ENCODE measurements at places on chromosomes 1 and 21.
A peak's percentile ranks its signal among the peaks of the same experiment; 100 is the strongest.

GRCh38 chr1:109542657-109543056 lies 3.0 kb downstream of the GPR61 start:
- no peak for DNase-seq

GRCh38 chr1:109241841-109242345 lies 7.4 kb upstream of the CELSR2 start:
- DNase-seq: peak; percentile 57

DNA sequence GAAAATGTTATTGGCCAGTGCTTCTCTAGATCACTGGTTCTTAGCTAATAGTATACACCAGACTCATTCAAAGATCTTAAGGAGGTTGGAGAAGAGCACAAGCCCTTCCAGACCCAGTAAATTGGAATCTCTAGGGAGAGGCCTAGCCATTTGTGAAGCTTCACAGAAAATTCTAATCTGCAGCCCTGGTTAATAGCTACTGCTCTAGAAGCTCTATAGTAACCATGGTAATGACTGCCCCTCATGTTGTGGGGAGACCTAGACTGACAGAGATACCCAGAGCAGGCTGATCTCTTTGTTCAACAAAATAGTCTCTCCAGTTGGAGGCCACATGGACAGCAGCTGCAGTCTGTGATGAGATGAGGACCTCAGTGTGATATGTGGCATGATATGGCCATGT lies 31.7 kb downstream of the ARID1A start:
- DNase-seq: peak; percentile 50

DNA sequence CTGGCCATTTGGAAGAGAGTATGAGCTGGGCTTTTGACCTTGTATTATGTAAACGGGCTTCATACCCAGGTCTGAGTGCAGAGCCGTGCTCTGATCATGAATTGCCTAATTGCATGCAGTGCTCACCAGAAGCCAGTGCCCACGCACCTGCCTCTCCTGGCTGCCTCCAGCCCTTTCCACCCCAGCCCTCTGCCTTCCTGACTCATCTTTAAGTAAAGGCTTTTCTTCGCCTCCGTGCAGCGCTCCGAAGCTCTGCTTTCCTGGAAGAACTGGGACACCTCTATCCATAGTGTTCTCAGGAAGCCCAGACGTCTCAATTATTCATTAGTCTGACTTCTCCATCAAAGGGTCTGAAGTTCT lies 413.7 kb downstream of the PTPRU start:
- no peak for DNase-seq

- no peak for DNase-seq
Observed at GRCh38 chr1:115495625-115496024, 146.1 kb upstream of the VANGL1 start.

- no peak for DNase-seq
Observed at GRCh38 chr1:17404034-17404684, 32.2 kb downstream of the PADI6 start.

DNA sequence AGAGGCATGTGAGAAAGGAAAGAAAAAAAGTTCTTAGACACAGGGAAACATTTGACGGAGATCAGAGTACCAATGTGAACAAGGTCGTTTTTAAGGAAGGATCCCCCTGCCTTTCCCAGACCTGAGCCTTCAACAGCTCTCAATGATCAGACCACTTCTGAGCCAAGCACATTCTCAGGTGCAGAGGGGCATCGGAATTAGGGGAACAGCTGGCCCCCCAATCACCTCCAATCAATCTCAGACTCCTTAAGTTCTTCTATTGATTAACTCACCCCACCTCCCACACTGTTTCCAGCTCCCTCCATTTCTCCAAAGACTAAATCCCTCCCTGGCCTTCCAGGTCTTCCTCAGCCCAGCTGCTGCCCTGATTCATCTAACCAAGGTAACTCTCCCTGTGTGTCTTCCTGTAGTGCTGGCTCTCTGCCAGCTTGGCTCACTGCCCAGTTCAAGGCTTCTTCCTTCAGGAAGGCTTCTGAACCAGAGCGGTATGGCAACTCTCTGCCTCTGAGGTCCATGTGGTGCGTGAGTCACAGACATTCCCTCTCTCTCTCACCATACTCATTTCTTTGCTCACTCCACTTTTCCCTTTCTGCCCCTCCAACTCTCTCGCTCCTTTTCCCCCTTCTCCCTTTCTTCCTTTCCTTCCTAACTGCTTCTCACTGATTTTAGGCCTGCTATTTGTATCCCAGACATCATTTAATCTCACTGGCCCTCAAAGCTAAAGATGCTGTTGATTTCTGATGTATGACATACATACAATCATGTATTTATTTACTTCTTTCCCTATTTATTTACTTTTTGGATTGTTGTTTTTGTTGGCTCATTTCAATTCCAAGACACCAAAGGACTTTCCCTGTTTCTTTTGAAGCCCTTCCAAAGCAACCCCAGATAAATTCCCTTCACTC lies 18.1 kb downstream of the CFAP45 start:
- peak; percentile 66 for DNase-seq

DNA sequence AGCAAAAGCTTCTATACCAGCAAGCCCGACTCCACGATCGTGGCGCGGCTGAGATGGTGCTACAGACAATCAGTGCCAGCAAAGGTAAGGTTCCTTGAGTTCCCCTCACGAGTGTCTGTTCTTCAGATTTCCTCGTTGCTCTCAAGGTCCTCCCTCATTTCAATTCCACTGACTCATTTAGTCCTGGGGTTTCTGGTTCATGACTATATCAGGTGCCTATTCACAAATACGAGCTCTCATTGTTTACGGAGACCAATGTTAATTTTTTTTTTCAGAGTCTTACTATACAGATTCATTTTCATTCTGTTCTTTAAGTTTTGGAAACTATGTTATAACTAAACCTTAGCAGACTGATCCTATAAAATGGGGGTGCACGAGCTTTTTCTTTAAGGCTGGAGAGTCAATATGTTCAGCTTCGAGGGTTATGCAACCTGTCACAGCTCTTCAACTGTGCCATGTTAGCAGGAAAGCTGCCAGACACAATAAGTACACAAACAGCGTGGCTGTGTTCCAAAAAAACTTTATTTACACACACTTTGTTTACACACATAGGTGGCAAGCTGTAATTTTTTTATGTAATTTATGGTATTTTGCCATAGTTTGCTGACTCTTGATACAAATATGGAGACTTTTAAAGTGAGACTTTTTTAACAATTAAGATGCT lies 134.3 kb downstream of the ZP4 start:
- DNase-seq: no peak

GRCh38 chr21:42618707-42619102 lies 34.7 kb upstream of the PDE9A start:
- DNase-seq: no peak

- DNase-seq: no peak
Observed at GRCh38 chr1:203158960-203159665, 16.5 kb downstream of the MYBPH start.

DNA sequence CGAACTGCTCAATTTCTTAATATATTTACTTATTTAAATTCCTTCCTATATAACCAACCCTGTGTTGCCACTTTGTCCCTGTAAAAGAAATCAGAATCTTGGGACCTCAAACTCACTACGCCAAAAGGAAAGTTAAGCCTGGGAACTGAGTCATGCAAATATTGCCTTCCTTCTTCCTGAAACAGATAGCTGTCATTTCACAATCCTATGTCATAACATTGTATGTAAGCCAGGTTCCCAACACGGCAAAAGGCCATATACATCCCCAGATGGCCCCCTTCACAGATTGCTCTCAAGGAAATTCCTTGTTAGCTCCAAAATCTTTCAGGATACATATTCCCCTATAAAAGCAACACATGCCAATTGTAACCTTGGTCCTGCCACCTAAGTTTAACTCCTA lies 39.7 kb downstream of the C21orf91 start:
- no peak for DNase-seq

DNA sequence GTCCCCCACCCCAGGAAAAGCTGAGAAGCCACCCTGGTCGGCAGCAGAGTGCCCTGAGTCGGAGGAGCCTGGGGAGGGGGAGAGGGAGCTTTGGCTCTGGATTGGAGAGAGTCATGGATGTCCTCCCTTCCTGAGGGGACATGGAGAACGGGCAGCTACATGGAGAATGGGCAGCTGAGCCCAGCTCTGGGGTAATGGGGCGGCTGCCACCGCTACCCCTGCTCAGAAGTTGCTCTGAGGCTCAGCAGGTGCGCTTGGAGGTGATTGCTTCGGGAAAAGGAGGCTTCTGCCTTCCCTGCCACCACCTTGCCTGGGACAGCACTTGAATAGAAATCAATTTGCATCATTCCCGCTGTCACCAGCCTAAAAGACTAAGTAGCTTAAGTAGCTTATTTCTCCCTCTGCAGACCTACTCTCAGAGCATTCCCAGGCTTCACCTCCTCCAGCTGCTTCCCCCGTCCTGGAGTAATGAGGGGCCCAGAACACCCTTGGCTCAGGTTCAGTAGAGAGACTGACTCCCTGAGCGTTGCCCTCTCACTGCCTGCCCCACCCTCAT lies 8.3 kb downstream of the DISP3 start:
- DNase-seq: no peak

DNA sequence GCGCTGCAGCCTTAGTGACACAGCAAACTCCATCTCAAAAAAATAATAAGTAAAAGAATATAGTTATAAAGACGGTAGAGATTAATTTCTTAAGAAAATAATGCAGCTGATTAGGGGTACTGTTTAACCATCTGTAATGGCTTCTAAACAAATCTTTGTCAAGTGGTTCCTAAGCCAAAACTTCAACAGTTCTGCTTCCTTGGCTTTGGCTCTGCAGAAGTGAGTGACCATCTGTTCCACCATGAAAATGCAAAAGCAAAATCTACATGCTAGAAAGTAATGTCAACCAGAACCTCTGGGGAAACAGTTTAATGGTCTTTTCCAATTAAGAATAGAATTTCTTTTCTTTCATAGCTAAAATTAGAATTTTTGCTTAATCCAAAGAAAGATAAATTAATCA lies 8.3 kb upstream of the SH2D5 start:
- DNase-seq: no peak

DNA sequence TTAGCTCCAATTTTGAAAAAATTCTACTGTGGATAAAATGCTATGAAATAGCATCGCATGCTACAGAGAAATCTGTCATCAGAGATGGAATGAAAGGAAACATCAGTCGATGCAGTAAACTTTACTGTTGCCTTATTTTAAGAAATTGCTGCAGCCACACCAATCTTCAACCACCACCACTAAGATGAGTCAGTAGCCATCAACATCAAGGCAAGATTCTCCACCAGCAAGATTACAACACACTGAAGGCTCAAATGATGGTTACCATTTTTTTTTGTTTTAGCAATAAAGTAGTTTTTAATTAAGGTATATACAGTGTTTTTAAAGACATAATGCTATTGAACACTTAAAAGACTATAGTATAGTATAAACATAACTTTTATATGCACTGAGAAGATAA lies 95.6 kb upstream of the JUN start:
- DNase-seq: no peak

DNA sequence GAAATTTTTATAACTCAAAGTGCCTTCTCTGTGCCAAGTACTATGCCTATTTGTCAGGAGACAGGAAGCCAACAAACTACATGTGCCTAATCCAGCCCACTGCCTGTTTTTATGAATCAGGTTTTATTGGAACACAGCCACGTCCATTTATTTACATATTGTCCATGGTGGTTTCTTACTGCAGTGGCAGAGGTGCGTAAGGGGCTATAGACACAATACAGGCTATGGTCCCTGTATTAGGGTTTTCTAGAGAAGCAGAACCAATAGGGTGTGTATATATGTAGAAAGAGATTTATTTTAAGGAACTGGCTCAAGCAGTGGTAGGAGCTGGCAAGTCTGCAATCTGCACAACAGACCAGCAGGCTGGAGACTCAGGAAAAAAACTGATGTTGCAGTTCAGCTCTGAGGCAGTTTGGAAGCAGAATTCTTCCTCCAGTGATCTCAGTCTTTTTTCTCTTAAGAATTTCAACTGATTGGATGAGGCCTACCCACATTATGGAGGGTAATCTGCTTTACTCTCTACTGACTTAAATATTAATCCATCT lies 15.4 kb downstream of the PPIE start:
- DNase-seq: no peak

DNA sequence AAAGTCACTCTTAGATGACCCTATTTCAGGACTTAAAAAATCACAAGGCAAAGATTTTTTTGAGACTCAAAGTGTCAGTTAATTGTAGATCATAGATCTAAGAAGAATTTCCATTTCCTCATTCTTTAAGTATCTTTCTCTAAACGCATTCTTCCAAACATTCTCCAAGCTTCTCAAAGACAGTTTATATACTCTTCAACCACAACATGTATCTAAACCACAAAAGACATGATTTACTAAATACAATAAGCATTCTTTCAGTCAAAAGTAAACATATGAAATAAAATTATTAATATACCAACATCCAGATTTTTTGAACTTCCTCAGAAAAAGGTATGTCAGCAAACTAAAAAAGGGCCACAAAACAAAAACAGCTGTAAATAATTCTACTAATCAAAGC lies 24.4 kb downstream of the RC3H1 start:
- no peak for DNase-seq

GRCh38 chr1:172766462-172766861 lies 107.6 kb downstream of the FASLG start:
- DNase-seq: no peak

DNA sequence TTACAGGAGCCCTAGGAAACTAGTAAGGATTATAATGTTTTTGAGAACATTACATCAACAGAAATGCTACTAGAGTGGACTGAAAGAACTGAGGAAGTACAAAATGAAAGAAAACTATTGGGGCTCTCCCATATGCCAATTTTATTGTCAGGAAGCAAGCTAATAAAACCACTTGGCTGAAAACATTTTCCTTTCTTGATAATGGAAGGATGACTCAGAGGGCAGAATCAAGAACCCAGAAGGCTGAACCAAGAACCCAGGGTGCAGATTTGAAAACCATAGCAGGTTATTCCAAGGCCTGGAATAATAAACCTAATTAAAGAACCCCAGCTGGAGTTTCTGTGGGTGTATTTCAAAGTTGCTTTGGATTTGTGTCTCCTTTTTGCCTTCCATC lies 70.7 kb downstream of the RPE65 start:
- DNase-seq: no peak

- no peak for DNase-seq
Observed at GRCh38 chr1:69991644-69992043, 213.7 kb downstream of the LRRC40 start.

GRCh38 chr1:238484121-238484520 lies 593.4 kb upstream of the ZP4 start:
- DNase-seq: no peak

GRCh38 chr1:27855085-27855484 lies 17.3 kb upstream of the THEMIS2 start:
- DNase-seq: no peak

GRCh38 chr1:113168946-113169345 lies 95.9 kb downstream of the LRIG2 start:
- no peak for DNase-seq

DNA sequence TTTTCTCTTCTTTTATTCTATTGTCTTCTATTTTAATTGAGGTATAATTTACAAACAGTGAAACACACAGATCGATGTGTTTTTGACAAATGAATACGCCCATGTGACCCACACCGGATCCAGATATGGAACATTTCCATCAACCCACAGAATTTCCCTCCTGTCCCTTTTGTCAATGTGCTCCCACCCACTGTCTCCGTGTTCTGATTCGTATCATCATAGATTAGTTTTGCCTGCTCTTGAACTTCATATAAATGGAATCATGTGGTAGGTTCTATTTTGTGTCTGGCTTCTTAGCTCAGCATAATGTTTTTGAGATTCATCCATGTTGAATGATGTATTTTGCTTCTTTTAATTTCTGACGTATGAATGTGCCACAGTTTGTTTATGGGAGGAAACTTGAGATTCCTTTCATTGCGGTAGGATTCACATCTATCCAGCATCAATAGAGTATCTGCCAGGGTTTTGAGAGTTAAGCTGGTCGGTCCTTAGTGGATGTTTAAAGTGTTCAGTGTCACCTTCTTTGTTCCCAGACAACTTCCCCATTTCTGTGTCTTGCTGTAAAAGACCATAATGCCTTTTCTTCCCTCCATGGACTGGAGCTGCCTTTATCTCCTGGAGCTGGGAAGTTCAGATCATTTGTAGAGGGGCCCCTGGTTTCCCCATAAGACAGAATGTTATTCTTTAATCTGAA lies 14.7 kb downstream of the NAV1 start:
- DNase-seq: peak; percentile 33
